ENCODE measurements at places on chromosomes 5 and 9. TPM values are rescaled to one million over a fixed set of nuclear protein-coding genes. Genes with fewer than 3 reads are reported as not detected.

Gene RALGPS1
- 4.1 TPM for total RNA-seq

Gene OCLN
- total RNA-seq = 3.1 TPM

Gene MAN2A1
- total RNA-seq = 116 TPM

Gene MLANA
- not detected for total RNA-seq

Gene ADAMTSL1
- 206 TPM for total RNA-seq

Gene AGTPBP1
- total RNA-seq = 22.3 TPM

Gene ENC1
- total RNA-seq = 75.6 TPM

Gene SLC6A3
- total RNA-seq = 0.13 TPM

Gene CBY3
- total RNA-seq = not detected

Gene TSLP
- 0.65 TPM for total RNA-seq

Gene IL13
- not detected for total RNA-seq
